Lower leg skin (tissue), 4 donors: ENCODE measurements at places on chromosomes 6 and 20.

DNA sequence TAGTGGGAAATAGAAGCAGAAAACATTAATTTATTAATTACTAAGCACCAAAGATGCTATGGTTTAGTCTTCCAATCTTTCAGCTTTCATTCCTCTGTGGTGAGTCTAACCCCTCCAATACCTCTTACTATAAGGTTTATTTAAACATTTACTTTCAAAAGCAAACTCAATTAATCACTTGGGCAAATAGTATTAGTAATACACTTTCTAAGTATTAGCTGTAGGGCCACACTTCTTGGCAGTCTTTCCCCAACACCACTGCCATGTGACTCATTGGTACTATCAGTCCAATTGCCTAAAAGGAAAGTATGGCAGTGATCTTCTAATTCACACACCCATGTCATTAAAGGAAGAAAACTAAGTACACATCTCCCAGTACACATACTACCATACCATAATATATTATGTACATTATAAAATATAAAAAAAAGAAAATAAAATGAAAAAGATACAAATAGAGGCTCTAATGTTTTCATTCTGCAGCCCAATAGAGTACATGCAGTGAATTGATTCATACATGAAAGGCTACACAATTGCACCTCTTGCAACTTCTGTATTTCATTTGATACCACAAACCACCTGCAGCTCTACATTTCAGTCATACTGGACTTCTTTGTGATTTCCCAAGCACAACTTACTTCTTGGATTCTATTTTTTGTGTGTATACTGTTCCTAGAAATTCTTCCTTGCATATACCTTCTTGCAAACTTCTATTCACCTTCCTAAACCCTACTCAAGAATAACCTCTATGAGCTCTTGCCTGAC lies 218.6 kb downstream of the PKHD1 start:
- no peak for DNase-seq

- no peak for DNase-seq
Measured at GRCh38 chr6:111765763-111766162, 107.5 kb downstream of the FYN start.

- peak; percentile 94 for DNase-seq
Measured at GRCh38 chr20:35307666-35308653, 15.7 kb upstream of the FAM83C start.

GRCh38 chr20:36391456-36391855 lies 85.3 kb downstream of the DLGAP4 start:
- DNase-seq = no peak

GRCh38 chr6:101268541-101268940 lies 125.0 kb upstream of the GRIK2 start:
- no peak for DNase-seq

DNA sequence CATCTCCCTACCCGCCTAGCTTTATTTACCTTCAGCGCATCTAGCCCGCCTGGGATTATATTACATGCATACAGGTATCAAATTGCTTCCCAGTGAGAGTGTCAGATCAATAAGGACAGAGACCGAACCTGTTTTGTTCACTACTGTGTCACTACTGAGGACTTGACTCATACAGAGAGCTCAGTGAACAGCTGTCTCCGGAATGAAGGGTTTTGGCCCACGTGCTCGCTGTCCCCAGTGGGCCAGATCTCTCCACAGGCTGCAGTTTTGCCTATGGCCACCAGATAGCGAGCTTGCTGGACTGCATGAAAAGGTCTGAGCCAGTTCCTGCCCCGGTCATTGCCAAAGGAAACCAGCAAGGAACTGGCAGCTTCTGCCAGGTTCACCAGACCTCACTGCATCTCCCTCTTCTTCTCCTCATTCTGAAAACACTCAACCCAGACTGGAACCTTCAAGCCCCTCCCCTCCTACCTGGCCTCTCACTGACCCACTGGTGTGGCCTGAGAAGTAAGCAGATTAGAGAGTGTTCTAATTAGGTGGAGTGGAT lies 150.8 kb downstream of the ZMYND8 start:
- DNase-seq = no peak

DNA sequence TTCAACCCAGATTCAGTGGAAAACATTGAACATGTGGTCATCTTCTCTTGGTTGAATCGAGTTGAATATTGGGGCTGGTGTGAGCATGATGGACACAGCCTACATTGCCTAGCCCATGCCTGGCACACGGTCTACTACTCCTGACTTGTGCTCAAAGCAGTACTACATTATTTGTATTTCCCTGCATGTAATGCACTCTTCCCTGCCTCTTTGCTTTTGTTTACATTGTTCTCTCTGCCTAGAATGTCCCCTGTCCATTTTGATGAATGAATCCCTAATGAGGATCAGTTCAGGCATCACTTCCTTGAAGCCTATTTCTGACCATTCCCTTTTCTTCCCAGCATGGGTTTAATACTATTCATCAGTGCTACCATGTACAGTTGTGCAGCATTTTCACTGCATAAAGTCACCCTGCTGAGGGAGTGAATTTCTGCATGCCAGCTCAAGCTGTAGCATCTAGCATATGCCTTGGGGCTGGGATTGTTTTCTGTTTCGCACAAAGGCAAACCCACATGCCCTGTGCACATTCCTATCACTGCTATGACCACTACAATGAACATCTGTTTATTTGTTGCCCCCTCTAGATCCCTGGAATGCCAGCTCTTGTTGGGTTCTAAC lies 75.3 kb upstream of the CCN6 start:
- no peak for DNase-seq
